ENCODE measurements at places on chromosomes 3 and 15. TPM values are rescaled to one million over a fixed set of nuclear protein-coding genes. Genes with fewer than 3 reads are reported as not detected.

Gene FHIT
- total RNA-seq: 2.7 TPM

Gene BLM
- 1.2 TPM for total RNA-seq

Gene KBTBD12
- total RNA-seq: not detected

Gene FAM98B
- 6.5 TPM for total RNA-seq

Gene CD96
- total RNA-seq: not detected

Gene SCN5A
- not detected for total RNA-seq

Gene CADM2
- total RNA-seq: 0.64 TPM

Gene MORC1
- not detected for total RNA-seq

Gene AHSG
- not detected for total RNA-seq

Gene SLC33A1
- total RNA-seq: 51.6 TPM

Gene RBP2
- not detected for total RNA-seq

Gene TFG
- 79.5 TPM for total RNA-seq

Gene CCR3
- not detected for total RNA-seq

Gene MESP2
- total RNA-seq: 0.48 TPM

Gene LMAN1L
- not detected for total RNA-seq

Gene GRK7
- total RNA-seq: not detected

Gene DNAH1
- 0.85 TPM for total RNA-seq

Gene KLHL40
- total RNA-seq: not detected

Gene SPINK8
- total RNA-seq: not detected

Gene CTXN2
- not detected for total RNA-seq

Gene ISLR
- total RNA-seq: not detected

Gene EPHA6
- total RNA-seq: not detected

Gene CHRD
- not detected for total RNA-seq

Gene SLMAP
- total RNA-seq: 59.5 TPM

Gene ZBED2
- total RNA-seq: 8.3 TPM

Gene SKOR1
- total RNA-seq: not detected

Gene GPR87
- 83.1 TPM for total RNA-seq

Gene SUCNR1
- not detected for total RNA-seq

Gene TBL1XR1
- 205 TPM for total RNA-seq

Gene MAP4
- total RNA-seq: 66.7 TPM

Gene GJD2
- total RNA-seq: not detected

Gene RASGRP1
- total RNA-seq: 2.7 TPM

All from tracheal epithelial cell (primary cell).